Naive B cell (primary cell): ENCODE measurements at places on chromosomes 1 and 21.

DNA sequence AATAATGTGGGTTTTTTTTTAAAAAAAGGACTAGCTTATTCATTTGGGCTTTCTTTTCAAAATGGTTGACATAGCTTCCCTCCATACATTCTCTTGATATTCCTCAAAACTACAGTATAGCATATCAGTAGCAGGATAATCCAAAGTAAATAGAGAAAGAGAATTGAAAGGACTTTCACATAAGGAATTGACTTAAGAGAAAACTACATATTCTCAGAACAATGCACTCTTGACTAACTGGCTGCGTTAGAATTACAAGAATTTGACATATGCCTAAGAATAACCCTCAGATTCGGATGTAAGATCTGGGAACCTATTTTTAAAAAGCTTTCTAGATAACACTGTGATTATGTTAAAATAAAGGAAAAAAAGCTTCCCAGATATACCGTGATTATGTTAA, 3.1 kb downstream of the PRKAB2 start:
- DNase-seq = no peak

DNA sequence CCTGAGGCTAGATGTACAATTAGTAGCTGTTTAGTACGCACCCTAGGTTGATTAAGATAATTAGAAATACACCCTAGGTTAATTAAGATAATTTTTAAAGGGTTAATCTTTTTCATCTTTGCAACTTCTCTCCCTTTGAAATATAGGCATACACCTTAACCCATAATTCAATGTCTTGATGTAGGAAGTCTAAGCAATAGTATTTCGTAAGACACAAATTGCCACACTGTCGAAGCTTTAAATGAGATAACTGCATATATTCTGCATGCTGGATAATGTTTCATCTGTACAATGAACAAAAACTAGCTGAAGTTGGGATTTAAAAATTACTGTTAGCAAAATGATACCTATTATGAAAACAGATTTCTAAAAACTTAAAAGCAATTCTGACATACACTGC, 122.9 kb downstream of the EVI5 start:
- no peak for DNase-seq

GRCh38 chr1:113191579-113192076, 118.6 kb downstream of the LRIG2 start:
- DNase-seq = no peak

GRCh38 chr1:168480997-168481396, 62.8 kb downstream of the XCL2 start:
- no peak for DNase-seq

DNA sequence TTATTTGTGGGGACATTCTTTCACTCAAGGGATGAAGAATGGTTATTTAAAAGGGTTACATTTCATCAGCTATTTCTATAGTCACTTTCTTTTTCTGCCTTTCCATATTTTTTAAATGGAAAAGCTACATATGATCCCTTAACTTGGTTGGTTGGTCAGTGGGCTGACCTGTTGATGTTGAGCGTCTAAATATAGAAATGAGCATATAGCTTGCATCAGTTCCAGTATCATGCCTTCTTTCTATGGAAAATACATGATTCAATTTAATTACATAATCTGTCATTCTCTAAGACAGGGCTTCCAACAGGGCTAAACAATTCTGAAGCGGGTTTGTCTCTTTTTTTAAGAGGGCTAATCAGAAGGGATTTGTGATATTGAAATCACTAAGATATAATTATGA, 40.6 kb downstream of the TYW3 start:
- DNase-seq = no peak

DNA sequence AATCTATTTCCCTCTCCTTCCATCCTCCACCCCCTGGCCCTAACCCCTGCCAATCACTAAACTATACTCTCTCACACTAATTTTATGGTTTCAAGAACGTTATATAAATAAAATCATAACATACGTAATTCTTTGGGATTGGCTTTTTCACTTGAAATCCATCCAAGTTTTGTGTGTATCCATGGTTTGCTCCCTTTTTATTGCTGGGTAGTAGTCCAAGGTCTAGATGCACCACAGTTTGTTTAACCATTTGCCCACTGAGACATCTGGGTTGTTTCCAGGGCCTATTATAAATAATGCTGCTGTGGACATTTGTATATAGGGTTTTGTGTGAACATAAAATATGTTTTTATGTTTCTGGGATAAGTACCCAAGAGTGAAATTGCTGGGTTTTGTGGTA, 61.4 kb downstream of the TEX35 start:
- DNase-seq = no peak

DNA sequence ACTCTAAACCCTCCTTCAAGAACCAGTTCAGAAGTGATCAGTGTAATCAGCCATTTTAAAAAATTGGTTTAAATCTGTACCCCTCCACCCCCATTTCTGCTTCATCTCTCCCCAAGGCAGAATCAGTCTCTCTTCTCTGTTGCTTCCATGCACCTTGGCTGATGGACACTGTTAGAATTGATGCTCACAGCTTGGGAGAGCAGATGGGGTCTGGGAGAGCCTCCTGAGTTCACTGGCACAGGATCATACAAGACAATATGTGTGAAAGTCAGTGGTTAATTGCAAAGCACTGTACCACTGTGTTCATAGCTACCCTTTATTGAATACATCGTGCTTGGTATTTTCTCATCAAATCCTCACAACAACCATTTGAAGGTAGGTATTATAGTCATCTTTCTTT, 140.9 kb downstream of the ROR1 start:
- no peak for DNase-seq

DNA sequence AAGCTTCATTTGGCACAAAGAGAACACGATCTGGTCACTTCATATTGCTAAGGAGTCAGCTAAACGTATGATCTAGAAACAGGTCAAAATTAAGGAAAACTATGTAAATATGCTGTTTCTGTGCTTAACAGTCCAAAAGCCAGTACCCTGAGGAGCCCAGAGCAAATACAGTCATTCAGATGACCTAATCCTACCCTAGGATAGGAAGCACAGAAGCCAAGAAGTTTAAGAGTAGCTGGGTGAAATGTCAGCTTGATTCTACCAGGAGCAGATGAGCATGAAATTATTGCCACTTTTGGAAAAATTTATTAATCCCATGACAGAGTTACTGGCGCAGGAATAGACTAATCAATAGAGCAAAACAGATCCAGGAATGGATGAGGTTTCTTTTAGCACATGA, 18.3 kb downstream of the SORT1 start:
- no peak for DNase-seq

DNA sequence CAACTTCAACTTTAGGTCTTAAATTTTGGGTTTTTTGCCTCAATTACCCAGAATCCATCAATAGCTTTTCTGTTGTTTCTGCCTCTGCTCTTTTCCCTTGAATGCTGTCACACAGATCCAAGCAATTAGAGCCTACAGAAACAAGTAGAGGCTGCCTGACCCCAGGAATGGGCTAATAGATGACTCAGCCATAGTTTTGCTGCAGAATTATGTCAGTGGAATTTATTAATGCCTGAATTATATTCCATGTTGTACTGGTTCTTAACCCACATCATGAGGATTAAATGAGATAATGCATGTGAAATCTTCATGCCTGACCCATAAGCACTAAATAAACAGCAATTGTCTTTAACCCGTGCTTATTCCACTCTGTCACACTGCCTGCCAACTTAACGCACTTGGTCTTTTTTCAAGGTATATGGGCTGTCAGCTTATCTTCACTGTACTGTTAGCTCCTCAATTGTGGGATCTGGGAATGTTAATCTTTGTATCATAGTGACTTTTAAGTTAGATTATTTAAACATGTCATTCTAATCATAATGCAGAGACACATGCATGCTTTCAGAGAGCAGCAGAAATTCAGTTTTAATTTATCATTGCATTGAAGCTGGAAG, 213.3 kb downstream of the ROR1 start:
- DNase-seq = no peak

GRCh38 chr1:34398241-34398915, 221.7 kb downstream of the C1orf94 start:
- no peak for DNase-seq

GRCh38 chr1:92739669-92740524, 45.0 kb downstream of the EVI5 start:
- peak; percentile 47 for DNase-seq

DNA sequence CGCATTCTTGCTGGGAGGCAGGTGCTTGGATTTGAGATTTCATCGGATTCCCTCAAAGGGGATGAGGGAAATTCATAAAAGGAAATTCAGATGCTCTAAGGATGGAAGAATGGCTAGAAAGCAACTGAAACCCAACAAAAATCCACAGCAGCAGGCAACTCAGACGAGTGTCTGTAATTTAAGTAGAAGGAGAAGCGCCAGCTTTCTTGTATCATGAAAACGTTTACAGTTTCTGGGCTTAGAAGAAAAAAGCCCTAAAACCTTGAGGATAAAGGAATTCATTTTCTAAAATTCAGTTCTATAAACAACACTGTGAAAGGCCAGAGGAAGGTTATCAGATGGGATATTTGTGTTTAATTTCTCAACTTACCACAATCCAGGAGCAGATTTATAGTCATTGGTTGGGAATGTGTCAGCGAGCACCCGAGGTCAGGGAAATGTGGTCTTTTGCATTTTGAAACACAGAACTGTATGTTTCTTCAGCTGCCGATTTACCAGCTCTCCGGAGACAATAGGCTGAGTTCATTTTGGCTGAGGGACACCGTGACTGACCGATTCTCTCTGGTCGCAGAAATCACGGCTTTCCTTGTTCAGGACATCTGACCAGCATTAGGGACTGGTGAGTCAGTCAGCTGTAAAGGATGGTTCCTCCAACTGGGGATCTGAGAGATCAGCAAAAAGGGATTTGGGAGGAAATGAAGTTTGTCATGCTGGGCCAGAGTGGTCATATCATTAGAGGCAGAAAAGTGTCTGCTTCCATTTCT, 111.6 kb upstream of the ERRFI1 start:
- DNase-seq = no peak

DNA sequence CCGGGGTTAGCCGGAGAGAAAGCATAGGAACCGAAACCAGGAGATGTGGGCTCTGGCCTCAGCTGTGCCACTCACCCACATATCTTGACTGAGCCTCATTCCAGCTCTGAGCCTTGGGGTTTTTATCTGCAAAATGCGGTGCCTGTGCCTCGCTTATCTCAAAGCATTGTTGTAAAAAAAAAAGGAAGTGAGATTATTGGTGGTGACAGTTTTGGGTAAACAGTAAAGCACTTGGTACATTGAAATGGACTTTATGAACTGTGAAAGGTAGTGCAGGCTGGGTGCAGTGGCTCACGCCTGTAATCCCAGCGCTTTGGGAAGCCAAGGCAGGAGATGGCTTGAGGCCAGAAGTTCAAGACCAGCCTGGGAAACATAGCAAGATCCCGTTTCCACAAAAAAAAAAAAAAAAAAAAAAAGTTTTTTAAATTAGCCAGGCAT, 3.8 kb downstream of the PTAFR start:
- peak; percentile 89 for DNase-seq

DNA sequence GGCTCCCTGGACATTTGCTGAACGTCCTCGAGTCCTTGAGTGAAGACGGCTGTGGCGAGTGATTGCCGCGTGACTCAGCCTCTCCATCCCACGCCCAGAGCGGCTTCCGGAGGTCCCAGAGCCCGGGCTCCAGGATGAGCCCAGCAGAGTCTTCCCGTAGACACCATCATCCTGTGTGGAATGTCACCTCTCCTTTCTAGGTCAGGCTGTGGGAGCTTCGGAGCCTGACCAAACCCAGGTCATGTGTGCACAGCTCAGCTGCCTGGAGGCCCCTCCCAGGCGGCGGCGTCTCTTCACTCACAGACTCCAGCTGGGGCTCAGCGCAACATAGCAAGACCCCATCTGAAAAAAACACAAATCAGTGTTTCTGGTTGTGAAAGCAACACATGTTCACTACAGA, 38.2 kb downstream of the PRKCZ start:
- no peak for DNase-seq

GRCh38 chr1:12607263-12607662, 10.7 kb downstream of the DHRS3 start:
- DNase-seq = no peak

DNA sequence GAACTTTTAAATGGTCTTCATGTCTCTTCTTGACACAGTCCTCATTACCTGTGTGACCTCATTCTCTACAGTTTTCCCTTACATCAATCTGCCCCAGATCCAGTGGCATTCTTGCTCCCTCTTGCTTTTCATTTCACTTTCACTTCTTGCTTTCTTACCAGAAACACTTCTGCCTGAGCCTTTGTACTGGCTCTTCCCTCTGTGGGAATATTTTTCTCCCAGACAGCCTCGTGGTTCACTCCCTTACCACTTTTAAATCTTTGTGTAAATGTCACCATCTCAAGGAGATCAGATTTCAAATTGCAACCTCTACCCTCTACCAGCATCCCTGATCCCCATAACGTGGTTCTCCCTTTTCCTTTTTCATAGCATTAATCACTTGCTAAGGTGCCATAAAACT, 73.2 kb downstream of the DISC1 start:
- DNase-seq = no peak

- no peak for DNase-seq
Observed at GRCh38 chr1:89837036-89837481, 16.2 kb downstream of the LRRC8D start.

GRCh38 chr1:6954591-6954990, 169.3 kb downstream of the CAMTA1 start:
- no peak for DNase-seq

DNA sequence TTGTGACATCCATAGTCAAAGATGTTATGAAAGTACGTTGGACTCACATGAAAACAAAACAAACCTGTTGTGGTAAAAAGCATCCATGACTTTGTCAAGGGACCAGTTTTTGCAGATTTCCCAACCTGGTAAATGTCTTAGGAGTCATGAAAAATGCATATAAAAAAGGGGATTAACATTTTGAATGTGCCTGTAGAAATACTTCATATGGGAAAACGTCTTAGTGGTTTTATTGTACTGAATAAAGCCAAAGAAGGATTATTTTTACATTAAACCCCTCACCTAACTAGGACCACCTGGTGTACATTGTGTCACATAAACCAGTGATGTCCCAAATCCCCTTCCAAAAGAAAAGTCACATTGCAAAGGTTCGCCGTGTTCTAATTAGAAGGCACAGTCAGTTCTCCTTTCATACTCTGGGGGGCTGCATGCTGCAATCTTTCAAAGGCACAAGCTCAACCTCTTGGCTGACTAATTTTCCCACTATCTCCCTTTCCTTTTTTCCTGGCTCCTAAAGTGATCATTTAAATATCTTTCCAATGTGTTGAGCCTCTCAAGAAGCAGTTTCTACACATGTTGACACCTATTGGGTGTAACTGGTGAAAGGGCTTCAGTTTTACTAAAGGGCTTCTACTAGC, 119.8 kb upstream of the SPAG17 start:
- no peak for DNase-seq

- no peak for DNase-seq
Observed at GRCh38 chr1:55679971-55680370, 464.8 kb upstream of the USP24 start.
